SJSA1 (cell line): ENCODE measurements at places on chromosomes 16 and 17. TPM values are rescaled to one million over a fixed set of nuclear protein-coding genes. Genes with fewer than 3 reads are reported as not detected.

DNA sequence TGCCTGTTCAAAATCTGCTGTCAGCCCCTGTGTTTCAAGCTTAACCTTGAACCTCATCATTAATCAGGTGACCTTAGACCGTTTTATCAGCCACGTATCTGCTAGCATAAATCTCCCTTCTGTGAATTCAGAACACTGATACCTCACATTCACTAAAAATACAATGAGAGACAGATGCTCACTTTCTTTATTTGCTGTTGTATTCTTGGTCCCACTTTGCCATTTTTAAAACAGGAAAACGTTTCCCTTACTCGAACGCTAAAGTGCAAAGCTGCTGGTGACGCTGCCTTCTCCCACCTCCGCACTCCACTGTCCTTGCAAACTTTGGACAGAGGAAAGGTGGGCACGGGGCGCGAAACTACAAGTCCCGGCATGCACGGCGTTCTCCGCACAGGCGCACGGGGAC lies 220 bp upstream of the ARHGAP44 start:
- DNase-seq: no peak

VAT1L gene
- 0.24 and 1.2 TPM in 2 replicates for total RNA-seq

DNA sequence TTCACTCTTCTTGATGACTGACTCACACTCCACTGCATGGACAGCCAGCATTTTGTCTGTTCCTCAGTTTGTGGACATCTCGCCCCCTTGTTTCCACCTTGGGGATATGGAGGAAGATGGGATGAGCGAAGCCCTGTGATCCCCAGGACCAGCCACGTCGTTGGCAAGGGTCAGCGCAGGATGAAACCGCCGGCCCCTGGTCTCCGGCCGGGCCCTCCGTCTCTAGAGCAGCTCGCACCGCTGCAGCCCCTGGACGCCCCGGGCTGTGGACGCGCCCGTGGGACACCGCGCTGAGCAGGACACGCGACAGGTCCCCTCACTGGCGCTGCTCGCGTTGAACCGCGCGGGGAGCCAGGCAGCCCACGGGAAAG lies 604 bp upstream of the ZC3H18 start:
- DNase-seq: no peak

- no peak for DNase-seq
Observed at GRCh38 chr17:52134641-52135040, 23.9 kb downstream of the CA10 start.

NPIPA3 gene
- total RNA-seq: 0.13 TPM in 1 of 2 replicates, not detected in the other

DNA sequence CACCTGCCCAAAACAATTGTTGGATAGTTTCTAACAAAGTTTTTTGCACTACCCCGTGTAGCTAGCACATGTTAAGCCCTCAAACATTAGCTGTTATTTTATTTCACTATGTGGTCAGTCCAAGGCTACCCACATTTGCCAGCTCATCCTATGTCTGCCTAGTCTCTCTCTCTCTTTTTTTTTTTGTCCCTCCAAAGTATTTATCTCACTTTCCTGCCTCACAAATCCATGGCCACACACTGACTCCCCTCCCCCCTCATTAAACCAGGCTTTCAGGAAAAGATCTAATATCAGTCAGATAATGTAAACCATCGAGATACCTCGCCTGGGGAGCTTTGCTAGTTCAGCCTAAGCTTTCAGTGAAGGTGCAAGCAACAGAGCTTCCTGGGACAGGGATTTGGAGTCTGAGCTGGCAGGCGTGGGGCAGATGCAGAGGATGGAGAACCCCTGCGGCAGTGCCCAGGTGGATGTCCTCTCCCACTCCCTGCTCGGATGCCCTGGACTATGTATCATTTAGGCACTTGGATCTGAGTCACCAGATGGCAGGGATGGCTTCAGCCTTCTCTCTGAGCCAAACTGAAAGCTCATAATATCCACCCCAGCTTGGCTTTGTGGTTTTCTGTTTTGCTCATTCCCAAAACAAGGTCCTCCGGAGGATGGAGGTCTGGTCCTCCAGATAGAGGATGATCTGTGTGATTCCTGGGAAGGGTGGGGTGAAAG lies 73.7 kb upstream of the FOXF1 start:
- DNase-seq: peak; percentile 19

DNA sequence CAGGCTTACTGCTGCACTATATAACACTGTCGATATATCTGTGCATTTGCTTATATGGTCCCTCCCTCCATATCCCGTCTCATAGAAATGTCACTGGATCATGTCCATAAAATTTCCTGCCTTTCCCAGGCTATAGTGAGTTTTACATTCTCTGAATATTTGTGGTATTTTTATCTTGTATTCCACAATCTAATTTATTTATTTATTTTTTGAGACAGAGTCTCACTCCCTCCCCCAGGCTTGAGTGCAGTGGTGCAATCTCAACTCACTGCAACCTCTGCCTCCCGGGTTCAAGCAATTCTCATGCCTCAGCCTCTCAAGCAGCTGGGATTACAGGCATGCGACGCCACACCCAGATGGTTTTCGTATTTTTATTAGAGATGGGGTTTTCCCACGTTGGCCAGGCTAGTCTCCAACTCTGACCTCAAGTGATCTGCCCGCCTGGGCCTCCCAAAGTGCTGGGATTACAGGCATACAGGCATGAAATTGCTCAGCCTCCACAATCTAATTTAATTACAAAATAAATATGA lies 12.9 kb downstream of the TRIM37 start:
- DNase-seq: peak; percentile 97

DNA sequence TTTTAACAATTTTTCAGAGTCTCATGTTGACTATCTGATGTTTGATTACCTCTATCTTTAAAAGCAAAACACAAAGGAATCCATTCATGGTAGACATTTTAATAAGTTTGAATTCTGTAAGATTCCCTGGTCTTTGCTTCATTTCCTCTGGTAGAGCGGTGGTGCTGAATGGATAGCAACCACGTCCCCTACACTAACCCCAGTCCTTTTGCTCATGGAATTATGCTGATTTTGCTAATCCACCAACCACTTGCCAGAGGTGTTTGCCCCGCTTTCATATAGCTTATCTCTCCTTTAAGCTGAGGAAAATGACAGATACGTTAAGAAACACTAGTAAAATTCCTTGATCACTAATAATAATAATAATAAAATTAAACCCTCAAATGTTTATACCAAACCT lies 9.5 kb downstream of the KCNJ16 start:
- DNase-seq: no peak

GNGT2 gene
- not detected in 2 replicates for total RNA-seq
